ENCODE measurements at places on chromosomes 5 and 9. TPM values are rescaled to one million over a fixed set of nuclear protein-coding genes. Genes with fewer than 3 reads are reported as not detected.

DNA sequence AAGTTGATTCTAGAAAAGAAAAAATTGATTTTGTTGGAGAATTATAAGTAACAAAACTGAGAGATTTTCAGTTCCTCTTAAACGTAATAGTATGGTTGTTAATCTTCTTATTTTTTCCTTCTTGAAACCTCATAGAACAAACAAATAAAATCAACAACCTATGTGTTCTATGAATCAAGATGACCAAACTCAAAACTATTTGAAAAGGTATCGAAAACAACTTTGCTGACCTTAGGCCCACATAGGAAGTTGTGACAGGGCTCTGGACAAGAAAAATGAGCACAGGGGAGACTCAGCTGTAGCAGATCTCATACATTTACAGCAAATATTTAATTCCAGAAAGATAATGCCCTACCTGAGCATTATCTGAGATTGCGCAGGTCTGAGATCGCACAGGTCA lies 169.4 kb upstream of the CCNH start:
- no peak for DNase-seq
- no peaks in the 10 kb centered on the region for H3K27me3 ChIP-seq
- no peak overlapping the region for H3K4me3 ChIP-seq
- no peak overlapping the region for H3K27ac ChIP-seq
- no peaks in the 10 kb centered on the region for H3K36me3 ChIP-seq

DNA sequence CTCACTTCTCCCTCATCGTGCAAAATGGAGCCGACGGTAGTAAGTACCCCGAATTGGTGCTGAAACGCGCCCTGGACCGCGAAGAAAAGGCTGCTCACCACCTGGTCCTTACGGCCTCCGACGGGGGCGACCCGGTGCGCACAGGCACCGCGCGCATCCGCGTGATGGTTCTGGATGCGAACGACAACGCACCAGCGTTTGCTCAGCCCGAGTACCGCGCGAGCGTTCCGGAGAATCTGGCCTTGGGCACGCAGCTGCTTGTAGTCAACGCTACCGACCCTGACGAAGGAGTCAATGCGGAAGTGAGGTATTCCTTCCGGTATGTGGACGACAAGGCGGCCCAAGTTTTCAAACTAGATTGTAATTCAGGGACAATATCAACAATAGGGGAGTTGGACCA lies 979 bp downstream of the PCDHGA12 start:
- no peaks in the 10 kb centered on the region for H3K4me1 ChIP-seq
- H3K27ac ChIP-seq: no peak overlapping the region
- H3K4me3 ChIP-seq: no peak overlapping the region

DNA sequence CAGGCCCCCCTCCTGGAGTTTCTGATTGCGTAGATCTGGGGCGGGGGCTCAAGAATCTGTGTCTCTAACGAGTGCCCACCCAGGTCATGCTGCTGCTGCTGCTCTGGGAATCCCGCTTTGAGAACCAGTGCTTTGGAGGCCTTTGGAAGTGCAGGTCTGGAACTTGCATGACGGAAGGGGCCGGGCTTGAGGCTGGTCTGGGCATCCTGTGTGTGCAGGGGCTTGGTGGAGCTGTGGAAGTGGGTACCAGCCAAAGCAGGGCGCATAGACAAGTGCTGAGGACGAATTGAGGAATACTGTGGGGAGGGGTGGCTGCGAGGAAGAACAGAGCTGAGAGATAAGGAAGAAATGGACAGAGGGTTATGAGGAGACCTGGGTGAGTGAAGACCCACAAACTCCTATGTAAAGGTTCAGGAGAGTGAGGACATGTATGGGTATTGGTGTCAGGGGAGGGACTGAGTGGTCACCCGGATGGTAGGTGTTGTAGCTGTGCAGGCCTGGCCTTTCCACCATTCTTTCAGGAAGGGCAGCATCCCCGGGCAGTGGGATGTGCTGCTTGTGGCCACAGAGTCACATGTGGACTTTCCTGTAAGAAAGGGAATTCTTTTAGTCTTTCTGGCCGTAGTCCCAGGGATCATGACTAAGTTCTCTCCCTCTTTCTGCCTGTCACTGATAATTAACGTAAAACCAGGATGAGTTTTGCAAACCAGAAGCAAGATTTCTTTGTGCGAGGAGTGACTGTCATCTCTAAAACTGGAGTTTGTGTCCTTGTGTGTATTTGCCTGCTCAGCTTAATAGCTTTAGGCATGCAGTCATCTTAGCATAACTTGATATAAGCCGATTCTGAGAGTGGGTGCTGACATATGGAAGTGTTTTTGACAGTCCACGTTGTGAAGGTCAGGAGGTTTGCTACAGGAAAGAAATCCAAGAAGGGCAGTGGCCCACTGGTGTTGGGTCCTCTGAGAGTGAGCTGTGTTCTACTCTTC lies 43.3 kb upstream of the TJP2 start:
- H3K4me1 ChIP-seq: peaks cover 8% of the 10 kb centered on the region
- no peak overlapping the region for H3K4me3 ChIP-seq
- peak overlapping the region; percentile 14 for H3K27ac ChIP-seq
- H3K36me3 ChIP-seq: no peaks in the 10 kb centered on the region
- no peak for DNase-seq
- no peaks in the 10 kb centered on the region for H3K27me3 ChIP-seq

DNA sequence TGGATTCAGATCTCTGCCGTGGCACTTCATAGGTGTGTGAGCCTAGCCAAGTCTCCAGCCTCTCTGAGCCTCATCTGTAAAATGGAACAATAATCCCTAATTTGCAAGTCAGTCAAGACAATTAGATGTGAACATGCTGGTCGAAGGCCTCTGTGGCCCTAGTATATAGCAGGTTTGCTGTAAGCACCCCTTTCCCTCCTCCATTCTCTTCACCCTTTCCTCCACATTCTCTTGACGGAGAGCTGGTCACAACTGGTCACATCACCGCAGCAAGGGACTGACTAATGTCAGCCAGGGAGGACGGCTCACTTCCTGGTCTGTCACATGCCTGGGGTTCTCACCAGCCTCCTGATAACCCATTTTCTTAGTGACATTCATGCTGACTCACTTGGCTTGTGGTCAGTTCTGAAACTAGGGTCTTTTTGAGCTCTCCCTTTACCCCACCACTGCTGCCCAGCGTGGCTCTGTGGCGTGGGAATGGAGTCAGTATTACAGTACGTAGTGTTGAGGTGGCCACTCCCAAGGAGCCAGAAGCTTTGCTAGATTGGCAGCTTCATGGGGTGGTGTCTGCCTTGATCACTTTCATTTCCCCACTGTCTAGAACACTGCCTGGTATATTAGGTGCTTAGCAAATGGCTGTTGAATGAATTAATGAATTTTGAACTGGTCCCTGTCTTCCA lies 47.8 kb downstream of the ERGIC1 start:
- peaks cover 5% of the 10 kb centered on the region for H3K4me1 ChIP-seq
- H3K27ac ChIP-seq: peak overlapping the region; percentile 37
- no peak for DNase-seq
- no peak overlapping the region for H3K4me3 ChIP-seq
- no peaks in the 10 kb centered on the region for H3K27me3 ChIP-seq

DNA sequence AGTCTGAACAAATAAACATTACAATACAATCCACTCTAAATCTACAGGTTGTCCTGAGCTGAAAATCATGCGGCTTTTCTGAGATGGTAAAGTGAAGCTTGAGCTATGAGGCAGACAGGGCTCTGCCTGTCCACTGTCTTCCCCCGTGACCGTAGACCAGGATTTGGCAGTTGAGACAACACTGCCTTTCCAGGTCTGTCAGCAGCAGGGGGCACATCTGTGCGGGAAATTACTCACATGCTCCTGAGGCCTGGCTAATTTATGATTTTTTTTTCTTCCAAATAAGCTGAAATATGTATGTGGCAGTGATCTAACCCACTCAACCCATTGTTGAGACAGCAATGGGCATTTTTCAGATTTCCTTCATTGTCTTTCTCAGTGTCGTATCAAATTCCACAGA lies 307.9 kb downstream of the FBXL7 start:
- no peak overlapping the region for H3K4me3 ChIP-seq
- H3K27me3 ChIP-seq: no peaks in the 10 kb centered on the region
- H3K36me3 ChIP-seq: no peaks in the 10 kb centered on the region
- peak overlapping the region; percentile 23 for H3K27ac ChIP-seq
- DNase-seq: no peak

- H3K27me3 ChIP-seq: no peaks in the 10 kb centered on the region
- peaks cover 12% of the 10 kb centered on the region for H3K4me1 ChIP-seq
- DNase-seq: no peak
- no peak overlapping the region for H3K4me3 ChIP-seq
Measured at GRCh38 chr9:120654272-120654671, 60.0 kb downstream of the MEGF9 start.

MSMP gene
- total RNA-seq: not detected

LHX6 gene
- total RNA-seq: 0.68 TPM

BRIX1 gene
- total RNA-seq: 1.5 TPM

CD72 gene
- 13.5 TPM for total RNA-seq

All from transverse colon (tissue), 4 donors.